ENCODE measurements at places on chromosomes 7 and 10.

- DNase-seq, result no peak
Observed at GRCh38 chr7:142422621-142423020, 164.8 kb upstream of the PRSS58 start.

DNA sequence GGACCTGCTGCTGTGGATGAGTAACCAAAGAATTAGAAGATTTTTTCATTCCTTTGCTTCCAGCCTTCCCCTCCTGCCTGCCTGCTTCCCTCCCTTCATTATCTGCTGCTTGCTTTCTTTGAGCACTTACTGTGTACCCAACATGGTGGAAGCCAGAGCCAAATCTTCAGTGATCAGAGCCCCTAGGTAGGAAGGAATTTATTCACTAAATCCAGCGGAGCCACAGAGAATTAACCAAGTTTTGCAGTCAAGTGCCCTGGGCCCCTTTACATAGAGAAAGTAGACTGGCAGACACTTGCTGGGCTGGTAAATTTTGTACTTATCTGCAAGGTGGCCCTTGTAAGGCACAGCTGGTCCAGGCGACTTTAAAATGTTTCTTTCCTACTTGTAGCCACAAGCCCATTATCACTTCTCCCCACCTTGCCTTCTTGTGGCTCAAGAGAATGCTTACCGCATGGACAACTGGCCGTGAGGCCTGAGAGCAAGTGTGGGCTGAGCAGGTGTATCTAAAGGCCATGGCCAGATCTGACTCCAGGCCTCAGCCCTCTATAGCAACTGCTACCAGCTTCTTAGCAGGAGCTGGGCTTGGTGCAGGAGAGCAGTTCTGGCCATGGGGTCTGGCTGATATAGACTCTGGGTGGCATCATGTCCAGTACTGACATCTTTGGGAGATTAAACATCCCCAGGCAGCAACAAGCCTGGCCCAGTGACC, 11.1 kb downstream of the UNC5B start:
- DNase-seq, result no peak

- no peak for DNase-seq
Observed at GRCh38 chr10:7664707-7665106, 2.1 kb downstream of the ITIH5 start.

DNA sequence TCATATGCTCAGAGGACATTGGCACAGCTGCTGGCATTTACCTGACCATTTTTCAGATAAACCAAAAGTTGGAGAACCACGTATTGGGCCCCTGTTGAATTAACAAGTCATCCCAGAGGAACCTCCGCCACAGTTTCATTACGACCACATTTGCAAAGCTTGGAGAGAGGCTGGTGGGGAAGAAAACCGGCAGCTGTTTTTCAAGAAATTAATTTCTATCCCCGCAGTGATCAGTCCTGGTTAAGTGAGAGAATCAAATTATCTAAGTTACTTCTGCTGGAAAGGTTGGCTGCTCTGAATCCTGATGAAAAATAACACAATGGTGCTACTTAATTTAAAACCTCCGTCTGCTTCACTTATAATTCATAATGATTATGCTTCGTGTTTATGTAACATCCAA, 737.1 kb upstream of the AUTS2 start:
- DNase-seq, result no peak

DNA sequence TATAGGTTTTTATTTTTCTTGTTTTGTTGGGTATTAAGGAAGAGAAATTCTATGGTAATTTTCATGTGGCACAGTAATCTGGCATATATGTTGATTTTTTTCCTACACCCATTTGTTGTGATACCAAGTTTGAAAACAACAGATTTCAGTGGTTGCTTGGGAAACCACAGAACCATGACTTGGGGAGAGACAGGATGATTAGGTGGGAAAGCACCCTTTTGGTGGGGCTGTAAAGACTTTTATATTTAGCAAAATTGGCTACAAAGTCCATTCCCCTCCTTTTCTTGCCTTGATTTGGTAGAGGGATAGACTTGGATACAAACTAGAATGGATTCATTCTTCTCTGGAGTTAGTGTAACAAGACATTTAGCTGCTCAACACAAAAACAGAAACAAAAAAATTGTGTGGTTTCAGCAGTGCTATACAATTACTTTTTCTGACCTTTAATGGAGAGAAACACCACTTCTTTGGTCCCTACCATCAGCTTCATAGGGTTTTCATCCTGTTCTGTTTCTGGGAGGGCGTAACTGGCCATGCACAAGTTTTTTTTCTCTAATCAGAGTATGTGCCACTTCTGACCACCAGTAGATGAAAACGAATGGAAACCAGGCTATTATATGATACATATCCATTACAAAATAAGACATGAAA, 52.7 kb downstream of the FIGNL1 start:
- DNase-seq, result no peak

DNA sequence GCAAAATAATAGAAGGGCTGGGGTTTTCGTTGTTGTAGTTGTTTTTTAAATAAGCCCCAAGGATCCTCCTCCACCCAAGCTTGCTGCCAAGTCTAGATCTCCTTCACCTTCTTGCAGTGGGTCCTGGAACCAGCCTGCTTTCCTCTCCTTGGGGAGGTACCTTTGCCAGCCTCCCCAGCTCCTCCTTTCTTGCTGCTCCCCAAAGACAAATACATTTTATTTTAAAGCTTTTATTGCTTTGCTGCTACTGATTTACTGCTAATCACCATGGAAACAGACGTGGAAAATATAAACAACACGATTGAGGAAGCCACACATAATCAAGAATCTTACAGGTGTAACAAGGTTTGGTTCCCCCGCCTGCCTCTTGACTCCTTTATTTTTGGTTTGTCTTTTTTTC, 17.4 kb upstream of the SLF2 start:
- no peak for DNase-seq

DNA sequence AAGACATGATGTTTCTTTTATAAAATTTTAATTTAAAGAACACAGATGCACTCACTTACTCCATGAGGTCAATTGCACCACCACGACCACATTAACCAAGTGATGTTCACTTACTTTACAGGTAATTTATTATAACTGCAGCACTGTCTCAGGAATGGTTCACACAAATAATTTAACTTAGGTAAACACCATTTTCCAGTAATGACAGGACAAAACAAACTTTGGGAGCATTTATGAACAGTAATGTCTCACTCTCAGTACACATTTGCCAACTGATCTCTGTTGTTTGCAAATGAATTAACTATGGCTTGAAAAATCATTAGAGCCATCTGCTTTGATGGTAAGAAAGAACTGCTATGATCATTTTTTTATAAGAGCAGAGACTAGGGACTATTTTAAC, 150.4 kb downstream of the ETV1 start:
- no peak for DNase-seq

DNA sequence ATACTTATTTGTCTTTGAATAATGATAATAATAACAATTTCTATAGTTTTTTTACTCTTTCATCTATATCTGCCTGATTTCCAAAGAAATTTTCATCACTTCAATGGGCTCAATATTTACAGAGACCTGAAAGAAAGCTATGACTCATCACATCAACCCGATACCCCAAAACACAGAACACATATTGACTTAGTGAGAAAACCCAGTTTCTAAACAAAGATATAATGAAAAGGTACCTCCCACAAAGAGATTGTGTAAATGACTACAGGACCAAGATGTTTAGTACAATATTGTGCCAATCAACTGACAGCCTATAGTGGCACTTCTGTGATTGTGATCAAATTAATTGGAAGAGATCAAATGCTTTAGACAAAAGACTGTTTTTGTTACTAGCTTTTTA, 133.9 kb downstream of the PCDH15 start:
- no peak for DNase-seq

- DNase-seq, result no peak
Observed at GRCh38 chr7:43905956-43906330, 453 bp downstream of the URGCP start.

DNA sequence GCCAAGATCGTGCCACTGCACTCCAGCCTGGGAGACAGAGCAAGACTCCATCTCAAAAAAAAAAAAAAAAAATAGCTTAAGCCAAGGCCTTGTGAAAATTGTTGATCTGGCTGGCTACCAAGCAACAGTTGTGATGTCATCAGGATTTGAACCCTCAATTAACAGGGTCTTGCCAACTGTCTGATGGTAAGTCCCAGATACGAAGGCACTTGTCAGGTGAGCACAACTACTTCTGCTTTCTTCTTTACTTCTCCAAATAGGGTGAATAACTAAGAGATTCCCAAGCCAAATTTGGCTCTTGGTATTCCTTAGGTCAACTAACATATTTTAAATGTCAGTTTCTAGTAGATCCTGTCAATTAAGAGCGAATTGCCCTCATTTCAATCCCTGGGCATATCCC, 47.4 kb downstream of the ANKRD61 start:
- no peak for DNase-seq

- no peak for DNase-seq
Observed at GRCh38 chr10:106775127-106775526, 389.4 kb downstream of the SORCS1 start.

DNA sequence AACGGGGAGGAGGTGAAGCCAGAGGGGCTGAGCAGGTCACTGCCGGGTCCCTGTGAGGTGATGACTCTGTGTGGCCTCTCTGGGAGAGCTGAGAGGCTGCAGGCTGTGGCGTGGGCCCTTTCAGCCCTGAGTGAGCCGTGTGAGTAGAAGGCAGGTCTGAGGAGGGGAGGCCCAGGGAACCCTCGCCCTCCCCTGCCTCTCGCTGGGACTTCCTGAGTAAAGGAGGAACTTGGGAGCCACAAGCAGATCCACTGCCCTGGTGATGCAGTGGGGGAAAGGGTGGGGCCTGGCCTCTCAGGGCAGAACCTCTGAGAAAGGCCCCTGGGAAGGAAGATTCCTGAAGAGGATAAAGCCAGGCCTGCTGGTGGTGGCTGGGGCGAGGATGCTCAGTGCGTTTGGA, 22.8 kb downstream of the EEPD1 start:
- no peak for DNase-seq

- DNase-seq, result peak; percentile 72
Observed at GRCh38 chr7:142088022-142088714, 23.4 kb upstream of the MGAM2 start.

GRCh38 chr7:36117203-36117840, 35.7 kb upstream of the EEPD1 start:
- no peak for DNase-seq

- DNase-seq, result no peak
Observed at GRCh38 chr7:107122486-107122911, 46.3 kb upstream of the HBP1 start.

GRCh38 chr7:97006816-97007582, 1.6 kb downstream of the DLX6 start:
- no peak for DNase-seq

- DNase-seq, result no peak
Observed at GRCh38 chr10:93097386-93097785, 23.7 kb downstream of the CYP26A1 start.

- DNase-seq, result no peak
Observed at GRCh38 chr10:89503652-89504370, 31.6 kb downstream of the SLC16A12 start.

- no peak for DNase-seq
Observed at GRCh38 chr7:108037140-108037539, 34.2 kb upstream of the LAMB1 start.

DNA sequence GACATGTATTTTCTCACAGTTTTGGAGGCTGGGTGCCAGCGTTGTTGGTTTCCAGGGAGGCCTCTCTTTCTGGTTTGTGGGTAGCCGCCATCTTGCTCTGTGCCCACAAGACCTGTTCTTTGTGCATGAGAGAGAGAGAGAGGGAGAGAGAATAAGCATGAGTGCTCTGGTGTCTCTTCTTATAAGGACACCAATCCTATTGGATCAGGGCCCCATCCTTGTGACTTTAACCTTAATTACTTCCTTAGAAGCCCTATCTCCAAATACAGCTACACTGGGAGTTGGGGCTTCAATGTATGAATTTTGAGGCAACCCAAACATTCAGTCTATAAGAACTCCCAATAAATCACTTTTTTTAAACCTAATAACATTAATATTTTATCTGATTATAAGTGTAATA, 114.6 kb downstream of the PARP12 start:
- no peak for DNase-seq

DNA sequence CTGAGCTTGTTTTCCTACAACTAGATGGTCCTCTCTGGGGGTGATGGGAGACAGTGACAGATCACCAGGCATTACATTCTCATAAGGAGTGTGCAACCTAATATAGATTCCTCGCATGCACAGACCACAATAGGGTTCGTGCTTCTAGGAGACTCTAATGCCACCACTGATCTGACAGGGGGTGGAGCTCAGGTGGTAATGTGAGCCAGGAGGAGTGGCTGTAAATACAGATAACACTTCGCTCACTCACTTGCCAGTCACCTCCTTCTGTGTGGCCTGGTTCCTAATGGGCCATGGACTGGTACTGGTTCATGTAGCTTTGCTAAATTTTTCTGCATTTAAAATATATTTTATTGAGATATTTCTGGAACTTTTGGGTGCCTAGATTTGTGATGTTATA, 202.3 kb upstream of the ZNF32 start:
- no peak for DNase-seq

DNA sequence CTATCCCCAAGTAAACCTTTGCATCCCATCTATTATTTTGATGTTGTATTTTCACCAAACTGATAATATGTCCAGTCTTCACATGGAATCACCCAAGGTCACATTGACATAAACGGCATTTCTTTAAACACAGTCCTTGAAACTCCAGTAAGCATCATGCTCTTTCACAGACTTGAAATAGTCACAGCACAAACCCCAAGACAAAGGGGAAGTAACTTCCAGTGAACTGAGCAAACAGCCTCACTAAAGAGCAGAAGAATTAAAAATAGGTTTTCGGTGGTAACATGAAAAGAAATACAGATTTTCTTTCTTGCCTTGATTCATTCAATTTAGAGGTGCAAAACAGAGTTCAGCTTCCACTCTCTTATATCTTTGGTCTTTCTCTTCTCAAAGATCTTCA, 253.7 kb downstream of the SFMBT2 start:
- DNase-seq, result no peak

GRCh38 chr10:34161777-34162370, 653.2 kb downstream of the PARD3 start:
- DNase-seq, result no peak

DNA sequence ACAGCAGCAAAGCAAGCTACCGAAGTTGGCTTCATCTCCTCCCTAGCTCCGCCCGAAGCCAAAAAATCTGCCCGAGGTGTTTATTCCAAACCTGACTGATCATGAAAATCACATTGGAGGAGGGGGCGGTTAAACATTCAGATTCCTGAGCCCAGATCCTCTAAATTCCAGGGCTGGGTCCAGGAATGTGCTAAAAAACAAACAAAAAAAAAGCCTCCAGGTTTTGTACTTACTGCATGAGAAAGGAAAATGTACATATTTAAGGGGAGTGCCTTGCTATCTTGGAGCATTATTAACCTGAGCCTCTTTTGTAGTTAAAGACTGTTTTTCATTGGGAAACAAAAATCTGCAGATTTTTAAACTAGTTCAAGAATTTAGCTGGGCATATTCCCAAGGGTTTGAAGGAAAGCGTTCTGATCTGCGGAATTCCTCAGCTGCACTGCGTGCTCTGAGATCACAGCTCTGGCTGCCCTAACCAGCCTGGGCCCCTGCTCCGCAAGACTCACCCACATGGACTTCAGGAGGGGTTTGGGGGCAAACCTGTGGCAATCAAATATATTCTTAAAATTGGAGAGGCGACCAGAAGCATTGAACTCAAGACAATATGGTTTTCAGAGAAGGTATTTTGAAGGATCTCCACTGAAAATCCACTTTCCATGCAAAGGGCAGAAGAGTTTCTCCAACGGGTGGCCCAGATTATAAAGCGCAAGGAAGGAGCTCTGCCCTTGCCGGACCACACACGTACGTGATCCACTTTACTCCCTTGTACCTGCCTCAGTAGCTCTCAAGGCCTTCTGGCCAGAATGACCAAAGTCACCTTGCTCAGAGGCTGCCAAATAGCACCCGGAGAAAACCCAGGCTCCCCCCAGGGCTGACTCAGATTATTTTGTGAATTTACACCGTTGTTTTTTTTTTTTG, 10.0 kb upstream of the TNS3 start:
- DNase-seq, result no peak

Data from NCI-H446 (cell line).